Stimulated activated CD4-positive, alpha-beta T cell treated with anti-CD3 and anti-CD28 coated beads, Interleukin-1b, Interleukin-23, amount 100 ng/mL, for 1 hour (primary cell): ENCODE measurements at places on chromosomes 6 and 20.

DNA sequence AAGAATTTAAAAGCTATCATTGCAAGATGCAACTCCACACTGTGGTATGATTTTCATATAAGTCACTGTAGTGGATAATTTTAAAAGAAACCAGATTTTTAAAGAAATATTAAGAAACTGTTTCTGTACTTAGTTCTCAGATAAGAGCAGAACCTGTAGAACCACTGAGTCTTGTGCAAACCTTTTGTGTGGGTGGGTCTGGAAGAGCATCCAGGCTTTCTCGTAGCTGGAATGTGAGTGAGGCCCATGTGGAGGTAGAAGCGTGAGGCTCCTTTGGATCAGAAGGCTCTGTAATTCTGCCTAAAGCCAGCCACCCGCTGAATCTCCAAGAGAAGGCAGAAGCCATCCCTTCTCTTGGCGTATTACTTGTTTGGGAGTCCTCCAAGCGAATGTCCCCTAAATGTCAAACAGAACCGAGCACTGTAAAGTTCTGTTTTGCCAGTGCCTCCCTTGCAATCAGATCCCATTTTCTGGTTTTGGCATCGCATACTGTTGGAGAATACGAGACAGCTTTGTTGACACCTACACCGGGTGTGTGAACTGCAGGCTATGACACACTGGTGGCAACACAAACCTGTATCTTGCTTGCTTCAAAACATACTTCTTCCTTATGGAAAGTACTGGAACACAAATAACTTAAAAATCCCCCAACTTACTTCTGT is 188.7 kb downstream of the FOXC1 start:
- DNase-seq: no peak

GRCh38 chr20:18971574-18971973 is 158.0 kb downstream of the SCP2D1 start:
- no peak for DNase-seq

DNA sequence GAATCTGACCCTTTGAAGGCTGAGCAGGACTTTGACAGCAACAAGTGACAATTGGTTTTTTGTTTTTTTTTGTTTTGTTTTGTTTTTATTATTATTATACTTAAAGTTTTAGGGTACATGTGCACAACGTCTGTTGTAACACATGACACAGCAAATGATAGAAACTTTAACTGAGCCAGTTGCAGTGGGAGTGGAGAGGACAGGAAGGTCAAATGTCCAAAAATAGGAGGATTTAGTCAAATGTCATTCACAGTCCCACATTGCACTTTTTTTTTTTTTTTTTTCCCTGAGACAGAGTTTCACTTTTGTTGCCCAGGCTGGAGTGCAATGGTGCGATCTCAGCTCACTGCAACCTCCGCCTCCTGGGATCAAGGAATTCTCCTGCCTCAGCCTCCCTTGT is 223.0 kb downstream of the HIVEP2 start:
- DNase-seq: no peak

DNA sequence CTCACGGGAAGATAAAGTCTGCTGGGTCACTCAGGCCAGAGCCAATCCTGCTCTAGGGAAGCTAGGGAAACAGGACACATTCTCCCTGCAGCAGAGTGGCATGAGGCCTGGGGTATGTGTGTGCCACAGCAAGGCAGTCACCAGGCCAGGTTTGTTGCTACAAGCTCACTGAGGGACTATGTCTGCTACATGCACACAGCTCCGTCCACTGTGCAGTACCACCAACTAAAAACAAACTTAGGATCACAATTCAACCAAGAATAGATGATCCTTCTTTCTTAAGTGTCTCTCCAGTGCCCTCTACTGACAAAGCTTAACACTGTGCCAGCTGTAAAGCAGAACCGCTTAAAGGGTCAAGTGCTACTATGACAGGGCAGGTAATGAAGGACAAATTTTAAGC is 192.5 kb downstream of the PTPRK start:
- no peak for DNase-seq

GRCh38 chr6:24666097-24666640 is 530 bp downstream of the TDP2 start:
- DNase-seq: no peak

DNA sequence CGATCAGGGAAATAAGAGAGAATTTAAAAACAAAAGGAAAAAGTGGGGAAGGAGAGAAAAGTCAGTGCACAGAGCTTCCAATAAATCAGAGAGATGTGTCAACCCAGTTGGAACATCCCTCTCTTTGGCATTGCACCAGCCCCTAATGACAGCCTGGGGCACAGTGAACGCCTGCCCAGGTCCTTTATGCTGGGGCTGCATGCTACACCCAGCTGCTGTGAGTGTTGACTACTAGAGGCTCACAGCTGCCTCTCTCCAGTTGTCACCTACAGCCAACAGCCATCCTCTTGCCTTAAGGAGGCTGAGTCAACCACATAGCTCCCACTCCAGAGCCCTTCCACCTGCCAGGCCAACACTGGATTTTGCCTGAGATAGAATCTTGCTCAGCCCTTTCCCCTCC is 19.0 kb downstream of the OR2H2 start:
- DNase-seq: no peak

- no peak for DNase-seq
These were observed 102.9 kb downstream of the SLX4IP start for GRCh38 chr20:10537850-10538480.

DNA sequence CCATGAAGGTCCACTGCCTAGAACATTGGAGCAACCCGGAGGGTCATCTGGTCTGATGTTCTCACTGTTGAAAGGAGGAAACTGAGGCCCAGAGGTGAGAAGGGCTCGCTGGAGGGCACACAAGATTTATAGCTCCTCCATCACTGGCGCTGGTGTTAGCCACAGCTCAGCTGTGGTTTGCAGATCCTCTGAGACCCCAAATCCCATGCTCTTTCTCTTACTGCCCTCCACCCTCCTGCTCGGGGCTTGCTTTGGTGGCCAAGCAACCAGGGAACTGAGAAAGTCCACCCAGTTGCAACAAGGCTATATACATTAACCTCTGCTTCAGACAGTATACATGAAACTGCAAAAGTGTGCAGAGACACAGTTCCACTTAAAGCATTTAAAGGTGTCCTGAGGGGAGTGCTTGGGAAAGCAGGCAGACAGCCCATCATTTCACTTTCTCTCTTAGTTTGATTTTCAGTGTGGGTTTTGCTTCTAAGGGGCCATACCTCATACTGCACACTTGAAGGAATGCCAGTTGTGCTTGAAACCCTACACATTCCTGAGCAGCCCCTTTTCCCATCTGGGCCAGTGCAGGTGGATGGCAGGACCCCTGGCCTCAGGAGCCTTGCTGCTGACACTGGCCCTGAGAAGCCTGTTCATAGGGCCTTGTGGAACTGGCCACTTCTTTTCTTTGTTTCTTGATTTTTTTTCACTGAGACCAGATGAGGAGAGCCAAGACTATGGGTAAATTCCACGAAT is 347.6 kb downstream of the CDC5L start:
- no peak for DNase-seq

- peak; percentile 87 for DNase-seq
These were observed at the start of gene SUPT3H for GRCh38 chr6:45377554-45378333. Gene SUPT3H, minus strand, starts transcription at chr6:45377934.

- DNase-seq: no peak
These were observed 387.7 kb downstream of the BTBD3 start for GRCh38 chr20:12305188-12305950.

- no peak for DNase-seq
These were observed at the start of gene LTB for GRCh38 chr6:31582230-31582643. Gene LTB, minus strand, starts transcription at chr6:31582424. Its CDS starts 7 bp downstream, at chr6:31582417.

DNA sequence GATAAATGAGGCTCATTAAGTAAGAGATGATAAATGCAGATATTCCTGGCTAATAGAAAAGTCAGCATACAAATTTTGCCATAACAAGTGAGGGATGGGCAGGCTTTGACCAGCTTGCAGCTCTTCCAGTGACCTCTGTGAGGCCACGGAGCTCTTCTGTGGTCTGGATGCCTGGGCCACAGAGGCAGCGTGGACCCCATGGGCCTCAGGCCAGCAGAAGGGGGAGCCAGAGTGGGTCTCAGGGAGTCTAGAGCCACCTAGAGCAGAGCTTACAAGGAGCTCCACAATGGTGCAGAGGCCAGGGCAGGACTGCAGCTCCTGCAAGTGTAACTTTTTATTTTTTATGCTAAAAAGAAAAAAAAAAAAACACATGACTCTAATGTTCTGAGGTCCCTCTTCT is 165.1 kb downstream of the ARID1B start:
- no peak for DNase-seq

DNA sequence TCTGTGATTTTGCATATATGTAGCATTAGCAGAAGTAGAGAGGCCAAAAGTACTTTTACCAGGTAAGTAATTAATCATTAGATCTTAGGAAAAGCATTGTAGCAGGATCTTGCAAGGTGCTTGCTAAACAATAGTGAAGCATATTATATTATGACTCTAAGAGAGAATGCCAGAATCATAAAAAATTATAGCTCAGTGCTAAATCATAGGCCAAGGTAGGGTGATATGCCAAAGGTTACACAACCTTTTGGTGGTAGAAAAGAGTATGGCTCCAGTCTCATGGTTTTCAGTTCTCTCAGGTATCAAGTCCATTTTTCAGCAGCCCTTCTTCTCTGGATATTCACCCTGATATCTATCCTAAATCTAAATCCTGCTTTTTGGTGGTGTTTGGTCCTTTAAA is 16.9 kb upstream of the TMEM30A start:
- no peak for DNase-seq

- no peak for DNase-seq
These were observed 21.9 kb downstream of the NCOA7 start for GRCh38 chr6:125812394-125813292.

DNA sequence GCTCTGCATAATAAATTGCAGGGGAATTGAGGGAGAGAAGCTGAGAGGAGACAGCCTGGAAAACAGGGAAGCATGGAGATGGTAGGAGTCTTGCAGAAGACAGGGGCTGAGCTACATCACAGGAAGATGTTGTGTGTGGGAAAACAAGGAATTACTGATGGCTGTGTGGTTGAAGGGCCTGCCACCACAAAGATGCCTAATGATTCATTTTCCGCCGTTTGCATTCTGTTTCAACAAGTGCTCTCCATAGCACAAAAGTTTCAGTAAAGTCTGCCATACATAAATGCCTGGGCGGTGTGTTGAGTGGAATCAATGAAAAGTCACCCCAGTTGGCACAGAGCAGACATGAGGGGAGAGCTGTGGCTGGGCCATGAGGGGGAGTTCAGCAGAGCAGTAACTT is 5.6 kb upstream of the KLHL31 start:
- DNase-seq: no peak

- no peak for DNase-seq
These were observed 412.4 kb downstream of the ARHGAP18 start for GRCh38 chr6:129297592-129297991.

- DNase-seq: no peak
These were observed 48.4 kb downstream of the ARHGAP40 start for GRCh38 chr20:38650010-38650409.

- DNase-seq: no peak
These were observed 6.3 kb upstream of the GABRR2 start for GRCh38 chr6:89321131-89321970.

- DNase-seq: no peak
These were observed 11.4 kb upstream of the SOX12 start for GRCh38 chr20:313948-314347.

GRCh38 chr6:133218852-133219251 is 22.3 kb upstream of the EYA4 start:
- DNase-seq: no peak

- DNase-seq: no peak
These were observed 224.2 kb downstream of the CLIC5 start for GRCh38 chr6:45791211-45792168.

DNA sequence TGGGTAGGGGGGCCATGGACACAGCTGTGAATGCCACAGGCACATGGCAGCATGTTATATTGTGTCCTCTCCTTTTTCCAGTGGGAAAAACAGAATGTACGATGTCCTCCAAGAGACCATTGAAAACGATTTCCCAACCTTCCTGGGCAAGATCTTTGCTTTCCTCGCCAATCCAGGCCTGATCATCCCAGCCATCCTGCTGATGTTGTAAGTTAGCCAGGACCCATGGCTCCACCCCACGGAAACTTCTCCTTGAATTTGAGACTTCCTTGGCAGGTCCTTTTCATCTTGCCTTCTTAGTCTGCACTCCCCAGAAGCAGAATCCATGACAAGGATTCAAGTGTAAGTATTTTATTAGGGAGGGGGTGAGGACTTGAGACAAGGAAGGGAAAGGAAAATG is 28.2 kb upstream of the NOP56 start:
- no peak for DNase-seq

DNA sequence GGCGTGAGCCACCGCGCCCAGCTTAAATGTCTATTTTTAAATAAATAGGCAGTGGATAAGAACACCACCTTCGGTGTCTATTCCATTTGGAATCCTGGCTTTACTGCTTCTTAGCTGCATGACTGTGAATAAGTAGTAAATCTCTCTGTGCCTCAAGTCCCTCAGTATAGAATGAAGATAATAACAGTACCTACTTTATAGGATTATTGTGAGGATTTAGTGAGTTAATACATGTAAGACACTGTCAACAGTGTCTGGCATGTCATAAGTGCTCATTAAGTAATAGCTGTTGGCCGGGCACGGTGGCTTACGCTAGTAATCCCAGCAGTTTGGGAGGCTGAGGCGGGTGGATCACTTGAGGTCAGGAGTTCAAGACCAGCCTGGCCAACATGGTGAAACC is 10.1 kb downstream of the TPX2 start:
- no peak for DNase-seq

DNA sequence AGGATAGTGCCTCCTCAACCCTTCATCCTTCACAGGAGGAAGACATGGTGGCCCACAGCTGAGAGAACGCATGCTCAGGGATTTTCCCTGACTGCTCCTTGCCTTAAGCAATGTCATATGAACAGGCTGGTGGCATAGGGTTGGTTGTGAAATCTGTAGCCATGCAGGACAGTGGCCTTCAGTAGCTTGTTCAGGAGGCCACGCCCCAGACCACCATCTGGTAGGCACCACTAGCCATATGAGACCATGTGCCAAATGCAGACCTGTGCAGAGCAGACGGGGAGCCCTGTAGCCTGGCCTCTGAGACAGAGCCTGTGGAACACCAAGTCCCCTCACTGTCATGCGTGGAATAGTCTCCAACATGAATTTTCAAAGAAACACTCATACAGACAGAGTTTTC is 76.5 kb downstream of the ADTRP start:
- DNase-seq: no peak

- DNase-seq: no peak
These were observed 103.2 kb upstream of the RIPOR2 start for GRCh38 chr6:25038999-25039398.

- no peak for DNase-seq
These were observed 318.9 kb downstream of the BTBD9 start for GRCh38 chr6:38320843-38321242.

DNA sequence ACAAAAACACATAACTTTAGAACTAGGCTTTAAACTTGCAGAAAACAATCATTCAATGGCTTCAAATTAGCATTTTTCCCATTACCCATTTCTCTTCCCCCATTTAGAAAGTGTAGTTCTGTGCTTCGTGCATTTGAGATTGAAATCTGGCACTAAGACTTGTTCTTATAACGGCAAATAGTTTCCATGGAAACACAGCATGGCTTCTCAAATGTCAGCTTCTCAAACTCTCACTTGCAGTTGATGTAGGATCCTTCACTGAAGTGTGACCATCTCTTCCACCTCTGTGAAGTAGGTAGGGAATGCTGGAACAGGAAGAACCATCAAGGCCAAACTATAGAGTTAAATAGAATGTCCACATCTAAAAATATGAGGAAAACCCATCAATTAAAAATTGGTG is 52.2 kb downstream of the MANEA start:
- no peak for DNase-seq

- no peak for DNase-seq
These were observed 92.0 kb upstream of the FRMD1 start for GRCh38 chr6:168170841-168171601.

GRCh38 chr20:48760403-48760983 is 67.3 kb downstream of the PREX1 start:
- DNase-seq: no peak
